ENCODE measurements at places on chromosomes 4 and X.

- DNase-seq, result no peak
These were observed 91.2 kb downstream of the ADRA2C start for GRCh38 chr4:3857269-3857926.

DNA sequence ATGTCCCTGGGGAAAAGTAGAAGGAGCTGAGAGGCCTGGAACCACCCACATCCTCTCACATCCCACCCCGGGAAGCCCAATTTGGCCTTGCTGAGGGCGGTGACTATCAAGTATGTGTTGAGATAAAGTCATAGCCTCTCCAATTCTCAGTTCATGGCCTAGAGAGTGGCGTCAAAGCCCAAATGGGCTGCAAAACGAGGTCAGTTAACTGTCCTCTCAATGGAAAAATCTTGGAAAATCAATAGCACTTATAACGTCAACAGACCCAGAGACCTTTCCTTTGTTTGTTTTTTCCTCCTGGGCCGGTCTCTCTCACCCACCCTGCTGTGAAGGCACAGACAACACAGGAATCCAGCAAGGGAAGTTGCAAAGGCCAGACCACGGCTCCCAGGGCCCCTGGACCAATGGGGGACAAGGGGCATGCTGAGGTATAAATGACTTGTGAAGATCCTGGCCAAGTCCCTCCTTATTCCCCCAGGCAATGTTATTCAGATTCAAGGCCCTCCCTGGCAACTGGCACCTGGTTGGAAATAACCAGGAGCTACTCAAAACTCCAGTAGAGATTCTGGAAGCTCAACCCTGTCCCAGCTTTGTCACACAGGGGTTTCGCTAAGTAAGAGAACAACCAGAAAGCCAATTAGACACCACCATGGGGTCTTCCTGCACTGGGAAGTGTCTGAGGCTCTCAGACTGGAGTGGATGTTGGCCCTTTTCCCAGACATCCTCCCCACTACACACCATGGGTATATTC, 38.6 kb downstream of the TSC22D3 start:
- DNase-seq, result no peak

GRCh38 chr4:154304679-154305078, 186.9 kb downstream of the DCHS2 start:
- DNase-seq, result no peak

GRCh38 chr4:153713866-153714646, 30.0 kb downstream of the TLR2 start:
- no peak for DNase-seq

DNA sequence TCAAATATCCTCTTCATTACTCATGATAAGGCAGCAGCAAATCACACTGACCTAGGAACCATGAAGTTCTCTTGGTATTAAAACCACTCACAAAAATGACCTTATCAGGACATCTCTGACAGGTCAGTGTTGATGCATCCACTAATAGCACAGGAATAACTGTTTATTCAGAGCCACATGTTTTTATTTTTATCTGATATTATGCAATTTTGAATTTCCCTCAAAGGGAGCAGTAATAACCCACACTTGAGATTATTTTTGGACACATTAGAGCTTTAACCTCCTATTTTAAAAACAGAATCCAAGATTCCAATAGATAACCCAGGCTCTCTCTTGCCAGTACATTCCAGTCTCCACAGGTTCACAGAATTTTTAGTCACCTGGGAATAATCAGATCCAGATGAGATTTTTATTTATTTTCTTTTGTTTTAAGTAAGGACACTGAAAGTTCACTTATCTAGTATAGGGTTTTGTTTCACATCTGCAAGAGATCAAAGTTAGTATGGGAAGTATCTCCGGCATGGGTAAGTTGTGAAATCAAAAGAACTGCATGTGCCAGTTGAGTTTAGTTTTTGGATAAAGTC, 36.3 kb upstream of the MYOZ2 start:
- DNase-seq, result no peak
